ENCODE measurements at places on chromosomes 7 and 10.

DNA sequence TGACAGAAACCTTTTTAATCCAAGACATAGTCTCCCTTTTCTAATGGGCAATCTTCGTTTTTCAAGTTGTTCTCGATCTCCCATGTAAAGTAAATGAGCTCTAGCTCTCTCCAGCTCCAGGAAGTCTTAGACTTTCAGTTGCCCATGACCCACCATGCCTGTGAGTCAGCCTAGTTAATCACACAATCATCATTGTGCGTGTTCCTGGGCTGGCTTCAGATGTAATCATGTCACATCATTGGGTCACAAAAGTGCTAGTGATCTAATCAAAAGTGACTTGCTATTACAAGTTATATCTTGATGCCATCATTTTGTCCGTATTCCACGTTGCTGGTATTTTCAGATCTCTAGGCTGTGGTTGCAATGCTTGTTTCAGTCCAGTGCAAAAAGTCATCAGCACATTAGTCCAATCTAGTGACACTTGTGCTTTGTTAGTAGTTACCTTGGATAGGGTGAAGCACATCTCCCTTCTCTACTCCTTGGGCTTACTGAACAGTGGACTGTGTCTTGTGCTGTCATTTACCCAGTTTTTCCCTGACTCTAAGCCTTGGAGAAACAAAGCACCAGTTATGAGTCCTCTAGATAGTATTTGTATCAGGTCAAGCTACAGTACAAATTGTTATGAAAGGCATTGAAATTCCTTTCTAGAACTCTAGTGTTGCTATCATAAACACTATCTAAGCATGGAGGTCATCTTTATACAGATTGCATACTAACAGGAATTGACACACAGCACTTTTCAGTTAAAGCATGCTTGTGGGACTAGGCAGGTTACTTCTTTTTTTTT, 316.6 kb downstream of the GFRA1 start:
- DNase-seq = no peak

DNA sequence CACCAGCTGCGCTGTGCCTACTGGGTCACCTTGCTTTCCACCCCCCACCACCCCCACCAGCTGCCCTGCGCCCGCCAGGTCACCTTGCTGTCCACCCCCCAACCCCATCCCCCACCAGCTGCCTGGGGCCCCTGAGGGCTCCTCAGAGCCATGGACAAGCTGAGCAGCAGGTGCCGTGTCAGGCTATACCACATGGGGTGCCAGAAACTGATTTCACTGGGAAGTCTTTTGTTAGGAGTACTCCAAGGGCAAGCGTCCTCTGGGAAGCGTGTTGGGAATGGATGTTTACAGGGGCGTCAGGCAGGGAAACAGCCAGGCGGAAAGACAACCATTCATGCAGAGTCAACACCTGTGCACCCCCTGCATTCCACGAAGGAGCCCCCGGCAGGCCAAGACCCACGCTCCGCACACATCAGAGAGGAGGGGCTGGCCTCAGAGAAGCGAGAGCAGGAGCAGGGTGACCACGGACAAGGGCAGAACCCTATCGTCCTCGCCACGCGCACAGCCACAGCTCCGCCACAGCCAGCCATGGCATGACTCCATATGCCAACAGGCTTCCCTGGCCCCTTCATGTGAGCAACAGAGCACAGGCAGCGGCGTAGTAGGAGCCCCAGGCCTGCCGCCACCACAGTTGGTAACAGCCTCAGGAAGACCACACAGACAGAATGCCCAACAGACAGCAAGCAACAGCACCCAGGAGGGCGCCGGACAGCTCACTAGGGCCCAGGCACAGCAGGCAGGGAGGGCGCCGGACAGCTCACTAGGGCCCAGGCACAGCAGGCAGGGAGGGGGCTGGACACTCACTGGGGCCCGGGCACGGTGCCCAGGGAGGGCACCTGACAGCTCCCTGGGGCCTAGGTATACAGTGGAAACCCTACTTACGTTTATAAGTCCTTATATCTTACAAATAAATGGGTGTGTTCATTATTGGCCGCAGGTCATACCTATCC, 180.8 kb downstream of the MAD1L1 start:
- DNase-seq = no peak

DNA sequence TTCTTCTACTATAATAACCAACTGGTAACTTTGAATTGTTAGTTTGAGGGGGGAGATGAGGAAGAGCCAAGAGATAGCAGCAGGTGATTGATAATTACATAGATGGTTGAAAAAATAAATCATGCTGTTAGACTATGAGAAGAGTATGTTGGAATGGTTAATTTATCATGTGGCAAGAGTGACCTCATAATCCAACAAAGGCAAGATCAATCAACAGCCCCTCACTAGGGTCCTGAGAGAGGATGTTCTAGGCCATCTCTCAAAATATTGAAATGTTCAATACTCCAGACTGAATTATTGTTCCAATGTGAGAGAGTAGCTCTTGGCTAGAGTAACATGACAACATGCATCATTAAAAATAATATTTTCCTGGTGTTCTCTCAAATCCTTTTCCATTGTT, 67.9 kb downstream of the ADD3 start:
- no peak for DNase-seq

GRCh38 chr7:103915680-103916357, 73.6 kb downstream of the RELN start:
- no peak for DNase-seq

GRCh38 chr7:127897704-127898454, 133.4 kb downstream of the LRRC4 start:
- DNase-seq = no peak

DNA sequence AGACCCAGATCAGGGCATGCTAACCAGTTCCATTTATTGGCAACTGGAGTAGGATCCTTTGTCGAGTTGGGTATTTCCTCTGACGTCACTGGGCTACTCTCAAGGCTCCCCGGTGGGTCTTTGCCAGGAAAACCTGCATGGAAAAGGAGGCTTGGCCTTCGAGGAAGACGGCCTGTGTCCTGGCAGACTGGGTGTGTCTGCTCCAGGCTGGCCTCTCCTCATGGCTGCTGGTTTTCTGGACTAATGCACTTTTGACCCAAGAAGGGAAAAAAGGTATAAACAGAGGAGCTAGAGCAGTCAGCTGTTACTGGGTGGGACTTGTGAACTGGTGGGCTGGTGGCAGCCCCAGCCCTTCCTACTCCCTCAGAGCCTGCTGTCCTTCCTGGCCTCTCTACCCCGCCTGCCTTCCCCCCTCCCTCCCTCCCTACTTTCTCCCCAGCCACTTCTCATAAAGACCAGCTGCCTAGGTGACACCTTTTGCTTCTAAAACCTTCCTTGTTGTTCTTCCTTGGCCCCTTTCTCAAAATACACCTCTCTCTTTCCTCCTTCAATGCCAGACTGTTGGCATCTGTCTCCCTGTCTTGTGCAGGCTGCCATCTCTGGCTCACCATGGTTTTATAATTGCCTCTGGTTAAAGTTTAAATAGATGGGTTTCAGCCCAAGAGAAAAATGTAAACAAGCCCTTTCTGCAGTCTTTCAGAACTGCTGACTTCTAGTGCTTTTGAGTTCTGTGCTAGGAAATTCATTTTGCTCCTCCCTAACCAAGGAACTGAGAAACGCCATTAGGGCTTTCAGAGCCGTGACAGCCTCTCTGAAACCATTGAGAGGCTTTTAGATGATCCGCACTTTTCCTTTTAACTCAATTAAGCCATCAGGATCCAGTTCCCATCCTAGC, 101.8 kb upstream of the MKLN1 start:
- DNase-seq = no peak

GRCh38 chr10:110613341-110613995, 30.7 kb upstream of the RBM20 start:
- no peak for DNase-seq

GRCh38 chr10:12380999-12381398, 31.7 kb downstream of the CAMK1D start:
- DNase-seq = no peak

- no peak for DNase-seq
These were observed 630.0 kb upstream of the FOXK1 start for GRCh38 chr7:4052130-4052529.

DNA sequence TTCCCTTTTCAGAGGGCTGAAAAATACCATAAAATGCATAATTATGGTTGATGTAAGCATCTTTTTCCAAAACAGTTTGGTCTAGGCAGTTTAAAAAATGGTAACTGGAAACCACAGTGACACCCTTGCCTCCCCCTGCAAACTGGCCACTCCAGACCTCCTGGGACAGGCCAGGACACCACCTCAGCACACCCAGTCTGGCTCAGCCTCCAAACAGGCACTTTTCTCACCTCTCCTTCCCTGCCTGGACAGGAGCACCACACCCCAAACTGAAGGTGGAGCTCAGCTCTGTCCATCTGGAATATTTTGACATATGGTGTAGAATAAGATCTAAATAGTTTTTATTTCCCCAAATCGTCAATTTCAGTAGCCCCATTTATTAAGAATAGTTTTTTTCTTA, 78.5 kb downstream of the CDK14 start:
- no peak for DNase-seq

DNA sequence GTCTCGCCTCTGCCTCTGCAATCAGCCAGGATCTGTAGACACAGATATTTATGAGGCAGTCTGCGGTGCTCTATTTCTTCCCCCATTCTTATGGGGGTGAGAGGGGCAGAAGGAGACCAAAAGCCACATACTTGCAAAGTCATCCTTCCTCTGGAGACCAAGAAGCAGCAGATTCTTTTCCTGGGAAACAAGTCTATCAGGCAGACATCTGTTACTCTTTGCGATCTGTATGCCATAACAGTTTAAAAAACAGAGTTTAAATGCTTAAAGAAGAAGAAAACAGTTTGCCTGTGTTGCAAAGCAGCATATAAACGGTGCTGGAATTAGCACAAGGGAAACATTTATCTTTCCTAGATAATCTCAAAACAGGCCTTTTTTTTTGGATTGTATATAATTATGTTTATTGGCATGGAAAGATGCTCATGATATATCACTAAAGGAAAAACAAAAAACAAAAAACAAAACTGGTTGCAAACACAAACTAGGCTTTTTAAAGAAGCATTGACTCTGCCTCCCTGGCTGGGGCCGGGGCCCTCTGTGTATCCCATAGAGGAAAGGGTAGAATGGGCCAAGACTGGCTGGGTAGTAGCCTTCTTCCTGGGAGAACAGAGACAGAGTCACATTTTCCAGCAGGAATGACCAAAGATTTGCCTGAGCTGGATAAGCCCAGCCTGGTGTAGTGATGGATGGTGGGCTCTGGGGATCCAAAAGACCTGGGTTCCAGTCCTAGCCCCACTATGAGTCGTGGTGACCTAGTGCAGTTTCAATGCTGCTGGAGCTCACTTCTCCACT, 50.4 kb downstream of the RGS10 start:
- no peak for DNase-seq

GRCh38 chr10:30897547-30897946, 134.1 kb downstream of the ZNF438 start:
- no peak for DNase-seq

DNA sequence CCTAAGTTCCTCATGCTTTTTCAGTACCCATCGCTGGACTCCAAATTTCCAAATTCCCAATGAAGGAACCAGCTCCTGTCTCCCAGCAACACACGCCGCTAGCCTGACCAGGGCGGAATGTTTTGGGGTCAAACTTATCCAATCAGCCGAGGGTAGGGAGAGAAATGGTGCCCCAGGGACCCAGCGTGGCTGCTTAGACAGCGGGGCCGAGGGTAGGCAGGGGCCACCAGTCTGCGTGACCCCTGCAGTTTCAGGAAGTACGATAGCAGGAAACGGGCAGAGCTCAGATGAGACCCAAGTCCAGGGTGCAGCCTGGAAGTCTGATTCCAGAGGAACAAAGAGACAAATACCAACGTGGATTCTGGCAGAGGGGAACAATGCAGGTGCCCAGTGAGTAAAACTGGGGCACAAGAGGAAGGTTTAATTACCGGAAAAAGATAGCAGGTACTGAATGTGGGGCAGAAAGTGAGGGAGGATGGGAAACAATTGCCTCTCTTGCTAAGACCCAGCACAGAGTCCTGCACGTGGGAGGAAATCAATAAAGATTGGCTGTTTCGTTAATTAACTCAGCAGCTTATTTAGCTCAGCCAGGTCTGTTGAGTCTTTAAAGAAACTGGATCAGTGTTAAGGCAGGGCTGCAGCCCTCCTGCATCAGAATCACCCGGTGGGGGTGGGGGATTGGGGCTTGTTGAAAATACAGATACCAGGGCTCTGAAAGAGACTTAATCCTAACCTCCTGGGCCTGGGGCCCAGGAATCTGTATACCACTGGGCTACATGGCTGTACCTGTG, 50.4 kb upstream of the NFE2L3 start:
- peak; percentile 35 for DNase-seq

DNA sequence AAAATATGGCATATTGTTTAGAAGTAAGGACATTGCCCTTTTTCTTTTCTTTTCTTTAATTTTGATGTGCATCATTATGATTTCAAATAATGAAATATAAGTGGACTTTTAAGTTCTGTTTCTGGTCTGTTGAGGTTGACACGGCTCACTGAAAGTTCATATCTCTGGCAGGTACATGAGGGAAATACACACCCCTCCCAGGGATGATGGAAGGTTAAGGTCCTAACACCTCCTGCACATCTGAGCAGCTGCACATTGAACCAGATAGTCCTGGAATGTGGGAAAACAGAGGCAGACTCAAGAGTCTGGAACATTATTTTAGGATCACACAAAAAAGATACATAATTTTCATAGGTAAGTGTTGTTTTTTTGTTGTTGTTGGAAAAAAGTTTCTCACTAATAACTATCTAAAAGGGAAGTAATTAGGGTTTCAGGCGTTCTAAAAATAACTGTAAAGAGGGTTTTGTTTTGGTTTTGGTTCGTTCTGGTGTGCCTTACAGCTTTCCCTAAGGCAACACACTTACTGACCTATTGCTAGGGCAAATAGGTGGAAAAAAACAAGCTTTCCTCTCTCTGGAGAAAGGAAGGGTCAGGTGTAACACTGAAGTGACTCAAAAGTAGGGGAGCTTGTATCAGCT, 201.2 kb upstream of the PRKCQ start:
- DNase-seq = no peak

- no peak for DNase-seq
These were observed 9.9 kb upstream of the TEX36 start for GRCh38 chr10:125692601-125693523.

DNA sequence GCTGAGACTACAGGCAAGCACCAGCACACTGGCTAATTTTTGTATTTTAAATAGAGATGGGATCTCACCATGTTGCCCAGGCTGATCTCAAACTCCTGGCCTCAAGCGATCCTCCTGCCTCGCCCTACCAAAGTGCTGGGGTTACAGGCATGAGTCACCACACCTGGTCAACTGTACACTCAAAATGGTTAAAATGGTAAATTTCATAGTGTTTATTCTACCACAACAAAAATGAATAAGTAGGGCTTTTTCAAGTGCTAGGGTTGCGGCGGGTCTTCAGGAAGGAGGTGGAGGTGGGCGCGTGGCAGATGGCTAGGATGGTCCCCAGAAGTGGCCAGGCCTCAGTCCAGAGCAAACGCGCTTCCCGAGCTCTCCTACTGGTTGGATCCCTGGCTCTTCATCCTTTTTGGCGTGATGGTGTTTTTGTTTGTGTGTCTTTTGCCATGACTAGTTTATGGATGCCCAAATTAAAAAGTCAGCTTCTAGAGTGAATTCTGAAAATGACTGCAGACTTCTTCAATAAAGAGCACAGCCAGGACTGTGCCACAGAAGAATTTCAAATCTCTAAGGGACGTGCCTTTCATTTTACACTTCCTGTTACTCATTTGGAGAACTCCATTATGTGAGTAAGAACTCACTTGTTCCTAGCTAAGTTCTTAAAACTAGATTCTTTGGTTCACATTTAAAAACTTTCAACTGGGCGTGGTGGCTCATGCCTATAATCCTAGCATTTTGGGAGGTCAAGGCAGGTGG, 73.9 kb downstream of the TMEM130 start:
- no peak for DNase-seq
